Bronchus fibroblast of lung (primary cell): ENCODE measurements at places on chromosomes 12 and 14. TPM values are rescaled to one million over a fixed set of nuclear protein-coding genes. Genes with fewer than 3 reads are reported as not detected.

The GPR65 gene
- total RNA-seq = under 0.01 TPM in 2 replicates

The MORN3 gene
- total RNA-seq = under 0.01 and 0.59 TPM in 2 replicates

The HSPB8 gene
- total RNA-seq = 4.5 and 5.6 TPM in 2 replicates

The SMCO2 gene
- not detected in 2 replicates for total RNA-seq
